ENCODE measurements at places on chromosomes 16 and 17.
A peak's percentile ranks its signal among the peaks of the same experiment; 100 is the strongest.

DNA sequence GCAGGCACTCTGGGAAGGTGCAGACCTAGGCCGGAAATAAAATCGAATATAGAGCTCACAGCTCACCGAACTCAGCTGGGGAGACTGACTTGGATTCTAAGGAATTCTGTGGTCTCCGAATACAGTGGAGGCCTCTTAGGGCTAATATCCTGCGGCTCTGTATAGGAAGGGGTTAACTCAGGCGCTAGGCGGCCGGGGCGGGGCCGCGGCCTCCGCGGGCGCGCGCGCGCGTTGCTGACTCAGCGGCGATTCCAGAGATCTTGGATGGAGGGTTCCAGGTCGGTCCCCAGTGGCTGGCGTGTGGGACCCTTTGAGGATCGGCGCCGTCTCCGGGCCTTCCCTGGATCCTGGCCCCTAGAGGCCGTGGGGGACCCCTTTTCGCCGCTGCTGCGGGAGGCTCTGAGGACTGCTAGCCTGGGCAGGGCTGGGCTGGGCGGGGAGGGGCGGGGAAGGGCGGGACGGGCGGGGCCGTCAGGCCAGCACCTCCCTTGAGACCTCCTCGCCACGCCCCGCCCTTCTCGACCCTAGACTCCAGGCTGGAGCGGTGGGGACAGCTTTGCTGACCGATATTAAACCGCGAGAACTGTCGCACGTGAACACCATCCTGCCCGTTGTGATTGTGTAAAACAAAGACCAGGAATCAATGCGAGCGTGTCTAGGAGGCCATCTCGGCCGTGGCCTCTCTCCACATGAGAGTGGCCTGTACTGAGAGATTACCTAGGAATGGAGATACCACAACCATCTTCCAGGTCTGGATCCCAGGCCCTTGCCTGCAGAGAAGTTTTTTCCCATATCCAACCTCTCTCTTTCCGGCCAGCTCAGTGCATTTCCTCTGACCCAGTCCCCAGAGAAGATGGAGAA, 1.4 kb upstream of the PLEKHH3 start:
- DNase-seq, result peak; percentile 77

- no peak for DNase-seq
Observed at GRCh38 chr17:30576326-30576861, 99.2 kb downstream of the GOSR1 start.

GRCh38 chr17:4381690-4382671, 15.5 kb upstream of the UBE2G1 start:
- DNase-seq, result no peak

GRCh38 chr16:14105760-14106375, 34.7 kb downstream of the MRTFB start:
- DNase-seq, result no peak

GRCh38 chr17:49646391-49647255, 31.3 kb downstream of the SPOP start:
- no peak for DNase-seq

GRCh38 chr17:47847341-47848197, 3.4 kb downstream of the SP6 start:
- DNase-seq, result no peak

DNA sequence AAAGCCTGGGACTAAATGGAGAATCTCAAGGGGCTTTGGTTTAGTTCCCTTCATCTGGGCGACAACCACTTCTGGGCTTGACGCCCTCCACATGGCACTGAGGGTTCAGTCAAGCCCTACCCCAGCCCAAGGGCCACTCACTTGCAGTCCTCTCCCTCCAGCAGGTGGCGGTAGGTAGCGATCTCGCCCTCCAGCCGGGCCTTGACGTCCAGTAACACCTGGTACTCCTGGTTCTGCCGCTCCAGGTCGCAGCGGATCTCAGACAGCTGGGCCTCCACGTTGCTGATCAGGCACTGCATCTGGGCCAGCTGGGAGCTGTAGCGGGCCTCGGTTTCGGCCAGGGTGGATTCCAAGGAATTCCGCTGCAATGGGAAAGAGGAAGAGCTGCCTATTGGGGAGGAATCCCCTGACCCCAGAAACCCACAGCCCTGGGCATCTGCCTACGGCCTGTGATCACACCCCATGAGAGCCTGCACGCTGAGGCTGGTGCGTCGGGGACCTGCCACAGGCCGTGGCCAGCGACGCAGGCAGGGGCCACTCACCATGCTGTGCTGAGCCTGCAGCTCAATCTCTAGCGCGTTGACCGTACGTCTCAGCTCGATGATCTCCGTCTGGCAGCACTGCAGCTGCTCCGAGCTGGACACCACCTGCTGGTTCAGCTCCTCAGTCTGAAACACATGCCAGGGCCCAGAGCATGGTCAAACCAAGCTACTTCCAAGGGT, 2.7 kb downstream of the KRT36 start:
- no peak for DNase-seq
